Skeletal muscle tissue (tissue), 5 donors: ENCODE measurements at places on chromosomes 1 and 21. TPM values are rescaled to one million over a fixed set of nuclear protein-coding genes. Genes with fewer than 3 reads are reported as not detected.

The ZFYVE9 gene
- 33.9 TPM for total RNA-seq

The SLC9C2 gene
- total RNA-seq, result under 0.01 TPM

The COQ8A gene
- total RNA-seq, result 64.7 TPM

The FMO5 gene
- 1.0 TPM for total RNA-seq

The RHBG gene
- total RNA-seq, result not detected

The MCOLN2 gene
- not detected for total RNA-seq

The ARHGEF11 gene
- total RNA-seq, result 24.0 TPM
